ENCODE measurements at places on chromosomes 5 and 9.
A peak's percentile ranks its signal among the peaks of the same experiment; 100 is the strongest.

- no peak for DNase-seq
These were observed 120.6 kb upstream of the ASTN2 start for GRCh38 chr9:117535434-117535833.

DNA sequence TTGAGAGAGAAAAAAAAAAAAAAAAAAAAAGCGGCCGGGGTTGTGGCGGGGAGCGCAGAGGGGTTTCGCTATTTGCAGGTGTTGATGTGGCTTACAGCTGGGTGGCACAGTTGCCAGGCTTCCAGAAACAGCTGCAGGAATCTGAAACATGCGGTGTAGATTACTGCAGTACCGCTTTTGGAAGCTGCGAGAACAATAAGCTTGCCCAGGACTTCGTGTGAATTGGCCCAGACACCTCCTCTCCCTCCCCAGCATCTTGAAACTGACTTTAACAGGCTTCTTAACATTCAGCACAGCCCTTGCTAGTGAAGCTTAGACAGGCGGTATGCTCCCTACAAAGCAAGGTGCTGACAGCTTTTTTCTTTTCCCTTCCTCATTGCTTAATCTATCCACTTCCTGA is 104.0 kb downstream of the ATP10B start:
- DNase-seq = no peak

- no peak for DNase-seq
These were observed 58.3 kb downstream of the MTX3 start for GRCh38 chr5:79932510-79933504.

GRCh38 chr9:100699668-100700067 is 121.8 kb downstream of the CAVIN4 start:
- DNase-seq = no peak

DNA sequence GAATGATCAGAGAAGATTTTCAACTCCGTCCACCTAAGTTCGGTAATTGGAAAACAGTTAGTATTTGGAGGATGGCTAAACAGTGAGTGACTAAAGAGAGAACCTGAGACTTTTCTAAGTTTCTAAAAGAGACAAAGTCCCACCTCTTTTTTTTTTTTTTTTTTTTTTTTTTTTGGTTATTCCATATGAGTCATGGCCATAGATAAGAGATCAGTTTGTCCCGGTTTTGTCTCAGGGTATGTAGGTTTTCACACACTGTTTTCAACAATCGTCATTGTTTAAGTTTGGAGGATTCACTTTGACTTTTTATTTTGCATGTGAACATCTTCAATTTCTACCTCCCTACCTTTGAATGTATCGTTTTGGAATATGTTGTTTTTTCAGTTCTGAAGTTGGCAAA is 85.9 kb downstream of the NTRK2 start:
- no peak for DNase-seq

GRCh38 chr9:120536949-120537640 is 42.9 kb downstream of the CDK5RAP2 start:
- no peak for DNase-seq

DNA sequence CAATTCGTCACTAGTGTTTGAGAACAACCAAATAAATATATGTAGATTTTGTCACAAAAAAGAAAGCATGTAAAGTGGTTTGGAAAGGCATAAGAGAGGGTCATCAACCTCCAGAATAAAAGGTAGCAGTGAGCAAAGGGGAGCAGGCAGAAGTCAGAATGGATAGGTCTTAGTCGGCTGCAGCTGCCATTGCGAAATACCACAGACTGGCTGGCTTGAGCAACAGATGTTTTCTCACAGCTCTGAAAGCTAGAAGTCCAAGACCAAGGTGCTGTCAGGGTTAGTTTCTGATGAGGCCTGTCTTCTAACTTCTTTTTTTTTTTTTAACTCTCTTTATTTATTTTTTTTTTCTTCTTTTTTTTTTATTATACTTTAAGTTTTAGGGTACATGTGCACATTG is 208.1 kb upstream of the PIK3R1 start:
- no peak for DNase-seq

DNA sequence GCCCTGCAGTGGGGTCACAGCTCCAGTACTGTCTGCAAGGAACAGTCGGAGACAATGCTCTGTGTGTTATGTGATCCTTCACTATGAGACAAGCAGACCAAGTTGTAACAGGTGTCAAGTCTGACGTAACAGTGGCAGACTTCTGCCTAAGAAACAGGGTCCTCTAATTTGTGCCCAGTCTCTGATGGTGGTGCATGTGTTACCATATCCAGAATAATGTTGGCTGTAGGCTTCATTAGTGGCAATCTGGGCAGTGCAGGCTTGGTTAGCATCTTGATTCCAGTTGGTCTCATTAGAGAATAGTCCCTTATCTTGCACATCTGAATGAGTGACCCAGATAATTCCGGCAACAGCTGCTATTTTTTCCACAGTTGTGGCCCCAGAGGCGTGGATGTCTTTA is 33.8 kb downstream of the ZNF131 start:
- no peak for DNase-seq

DNA sequence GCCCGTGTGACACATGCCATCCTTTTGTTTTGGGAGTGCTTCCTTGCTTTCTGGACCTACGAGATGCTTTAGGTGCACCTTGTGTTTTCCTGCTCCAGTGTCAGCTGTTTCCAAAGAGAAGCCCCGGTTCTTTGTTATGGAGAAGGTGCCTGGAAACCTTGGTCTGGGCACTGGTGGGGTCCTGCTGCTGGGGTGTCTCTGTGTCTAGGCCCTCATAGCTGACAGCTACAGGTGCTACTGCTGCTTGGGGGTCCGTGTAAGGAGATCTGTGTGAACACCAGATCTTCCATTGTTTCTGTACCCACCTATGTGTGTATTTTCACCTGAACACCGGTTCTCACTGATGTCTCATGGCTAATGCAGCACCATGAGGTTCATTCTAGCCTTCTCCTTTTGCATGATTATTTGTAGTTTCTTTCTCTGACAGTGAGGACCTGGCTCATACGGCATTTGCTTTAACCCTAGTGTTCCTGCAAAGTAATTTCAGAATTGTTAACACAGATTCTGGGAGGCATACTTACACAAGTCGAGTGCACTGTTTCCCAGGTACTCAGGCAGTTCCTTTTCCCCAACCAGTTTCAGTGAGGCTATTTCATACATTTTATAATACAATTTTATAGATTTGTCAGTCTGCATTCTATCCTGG is 13.2 kb upstream of the FAM120AOS start:
- no peak for DNase-seq

DNA sequence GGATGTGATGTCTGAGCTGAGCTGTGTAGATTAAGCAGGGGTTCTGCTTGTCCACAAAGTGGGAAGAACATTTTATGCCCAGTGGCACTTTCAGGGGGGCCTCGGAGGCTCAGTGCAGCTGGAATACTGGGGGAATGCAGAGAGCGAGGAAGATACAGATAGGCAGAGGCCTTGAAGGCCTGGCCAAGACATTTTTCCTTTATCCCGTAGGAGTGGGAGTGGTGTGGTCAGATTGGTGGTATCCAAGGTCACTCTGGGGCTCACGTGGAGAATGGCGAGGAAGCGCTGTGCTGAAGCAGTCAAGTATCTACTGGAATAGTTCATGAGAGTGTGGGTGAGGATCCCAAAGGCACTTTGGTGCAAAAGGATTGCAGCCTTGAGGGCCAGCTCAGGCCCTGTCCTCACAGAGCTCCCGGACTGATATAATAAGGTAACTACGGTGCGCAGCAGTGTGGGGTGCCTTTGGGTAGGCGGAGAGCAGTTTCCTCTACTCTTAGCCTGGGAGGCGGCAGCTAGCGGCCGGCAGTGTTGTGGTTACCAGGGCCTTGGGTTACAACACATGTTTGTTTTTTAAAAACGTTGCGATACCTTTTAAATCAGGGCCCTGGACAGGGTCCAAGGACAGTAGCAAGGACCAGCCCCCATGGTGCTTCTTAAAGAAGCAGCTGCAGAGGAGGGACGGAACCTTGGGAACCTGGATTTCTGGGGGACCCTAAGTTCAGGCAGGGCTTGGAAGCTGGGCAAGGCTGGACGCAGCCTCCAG is 10.8 kb upstream of the CCDC69 start:
- DNase-seq = no peak

- DNase-seq = no peak
These were observed 39.1 kb upstream of the CTNNAL1 start for GRCh38 chr9:109052416-109052815.

- no peak for DNase-seq
These were observed 26.1 kb upstream of the RASGEF1C start for GRCh38 chr5:180235077-180235476.

DNA sequence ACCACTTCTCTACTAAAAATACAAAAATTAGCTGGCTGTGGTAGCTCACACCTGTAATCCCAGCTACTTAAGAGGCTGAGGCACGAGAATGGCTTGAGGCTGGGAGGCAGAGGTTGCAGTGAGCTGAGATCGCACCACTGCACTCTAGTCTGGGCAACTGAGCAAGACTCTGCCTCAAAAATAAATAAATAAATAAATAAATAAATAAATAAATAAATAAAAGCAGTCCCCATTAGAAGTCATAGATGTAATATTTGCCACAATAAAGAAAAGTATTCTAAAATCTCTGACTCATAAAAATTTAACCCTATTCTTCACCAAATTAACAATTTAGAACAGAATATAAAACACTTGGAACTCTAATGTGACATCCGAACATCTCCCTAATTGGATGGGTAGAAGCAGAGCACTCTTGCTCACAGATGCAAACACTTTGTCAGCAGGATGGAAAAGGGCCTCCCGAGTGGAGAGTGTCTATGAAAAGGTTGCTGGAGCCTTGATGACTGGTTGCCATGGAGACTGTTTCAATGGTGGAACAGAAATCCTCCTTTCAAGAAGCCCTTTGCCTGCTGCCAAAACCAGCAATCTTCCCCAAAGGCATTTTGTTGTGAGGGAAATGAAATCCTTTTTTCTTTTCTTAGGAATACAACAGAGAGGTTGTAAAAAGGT is 38.9 kb upstream of the TRAF1 start:
- DNase-seq = peak; percentile 47

GRCh38 chr9:87259543-87260518 is 237.8 kb upstream of the DAPK1 start:
- DNase-seq = no peak

GRCh38 chr9:129493706-129494047 is 127.2 kb downstream of the C9orf50 start:
- DNase-seq = no peak

DNA sequence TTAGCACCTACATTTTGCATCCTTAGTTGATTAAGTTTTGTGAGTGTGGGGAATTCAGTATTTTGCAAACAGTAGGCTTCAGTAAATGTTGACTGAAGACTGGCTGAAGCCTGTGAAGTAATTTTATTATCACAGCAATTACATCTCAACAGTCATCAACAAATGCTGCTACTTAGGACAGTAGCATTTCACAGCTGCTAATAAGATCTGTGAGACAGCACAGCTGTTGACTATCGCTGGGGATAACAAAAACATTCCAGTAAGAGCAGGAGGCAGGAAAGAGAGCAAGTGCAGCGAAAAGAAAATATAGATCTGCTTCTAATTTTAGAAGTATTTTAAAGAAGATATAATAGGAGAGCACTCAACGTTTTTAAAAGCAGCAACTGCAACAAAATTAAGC is 117.3 kb upstream of the FGF10 start:
- no peak for DNase-seq

DNA sequence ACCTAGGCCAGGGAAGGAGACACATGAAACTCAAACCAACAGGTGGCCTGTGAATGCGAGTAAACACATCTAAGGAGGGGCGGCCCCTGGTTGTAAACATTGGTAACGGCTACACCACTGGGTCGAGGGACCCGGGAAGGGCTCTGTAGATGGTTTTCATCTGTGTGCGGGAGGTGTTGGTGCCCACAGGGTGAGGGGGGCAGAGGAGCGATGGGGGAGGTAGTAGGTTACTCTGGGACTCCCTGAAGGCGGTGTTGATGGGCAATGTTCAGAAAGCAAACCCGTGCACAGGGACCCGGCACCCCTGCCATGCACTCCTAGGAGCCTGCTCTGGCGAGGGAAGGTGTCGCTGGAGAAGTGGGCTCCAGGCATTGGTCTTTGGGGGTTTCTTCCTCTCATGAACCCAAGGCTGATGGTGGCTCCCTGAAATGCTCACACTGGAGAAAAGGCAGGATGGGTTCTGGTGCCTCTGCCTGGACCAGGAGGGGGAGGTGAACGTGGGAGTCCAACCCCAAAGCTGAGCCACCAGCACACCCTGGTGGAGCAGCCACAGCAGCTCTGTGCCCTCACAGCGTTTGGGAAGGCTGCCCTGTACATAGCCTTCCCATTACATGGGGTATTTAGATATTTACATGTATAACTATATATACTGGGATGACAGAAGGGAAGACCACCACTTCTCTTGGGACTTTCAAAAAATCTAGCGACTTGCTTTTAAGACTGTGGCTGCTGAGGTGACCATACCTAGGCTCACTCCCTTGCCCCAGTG is 103.2 kb downstream of the ENTREP1 start:
- no peak for DNase-seq

- no peak for DNase-seq
These were observed 13.3 kb downstream of the CDK7 start for GRCh38 chr5:69248019-69248418.

GRCh38 chr9:38036359-38037084 is 32.5 kb downstream of the SHB start:
- no peak for DNase-seq

DNA sequence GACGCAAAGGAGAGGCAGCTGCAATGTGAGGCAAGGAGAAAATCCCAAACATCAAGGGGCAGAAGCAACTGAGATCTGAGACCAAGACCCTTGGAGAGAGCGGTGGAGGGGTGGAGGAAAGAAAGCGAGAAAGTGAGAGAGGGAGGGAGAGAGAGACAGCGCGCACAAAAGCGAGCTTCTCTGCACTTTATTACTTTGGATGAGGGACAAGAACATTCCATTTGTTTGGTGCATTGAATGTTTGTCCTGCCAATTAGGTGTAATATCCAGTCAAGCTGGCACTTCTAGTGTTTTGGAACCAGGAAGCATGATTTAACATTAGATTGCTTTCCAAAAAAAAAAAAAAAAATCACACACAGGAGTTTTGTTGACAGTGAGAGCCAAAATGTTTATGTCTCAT is 1.4 kb downstream of the CAST start:
- DNase-seq = no peak

- DNase-seq = no peak
These were observed 40.3 kb downstream of the CTNND2 start for GRCh38 chr5:11863911-11864310.

DNA sequence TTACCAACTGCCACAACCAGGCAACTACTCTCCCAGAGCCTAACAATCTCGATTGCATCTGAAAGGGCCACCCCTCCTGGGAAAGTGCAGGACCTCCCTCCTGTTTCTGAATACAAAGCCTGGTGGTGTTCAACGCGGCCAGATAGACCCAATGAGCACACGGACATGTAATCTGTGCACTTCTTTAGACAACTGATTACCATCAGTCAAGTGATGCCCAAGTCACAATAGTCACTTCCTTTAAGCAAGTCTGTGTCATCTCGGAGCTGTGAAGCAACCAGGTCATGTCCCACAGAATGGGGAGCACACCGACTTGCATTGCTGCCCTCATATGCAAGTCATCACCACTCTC is 739 bp downstream of the C9orf72 start:
- DNase-seq = peak; percentile 60

DNA sequence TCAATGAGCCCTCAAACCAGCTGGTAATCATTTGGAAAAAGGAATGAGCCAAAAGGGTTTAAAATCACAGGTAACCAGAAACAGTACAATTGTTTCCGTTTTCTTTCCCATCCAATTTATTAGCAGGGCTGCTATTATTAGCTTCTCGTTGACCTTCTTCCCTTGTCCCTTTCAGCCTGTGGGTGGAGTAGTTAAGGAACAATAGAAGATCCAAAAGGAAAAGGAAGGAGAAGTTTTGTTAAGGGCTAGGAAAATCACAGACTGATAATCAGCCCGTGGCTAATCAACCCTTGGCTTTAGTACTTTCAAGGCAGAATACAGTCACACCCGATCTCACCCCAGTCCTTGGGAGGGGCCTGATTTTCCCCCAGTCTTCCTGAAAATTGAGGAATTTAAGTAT is 38.4 kb downstream of the TMEM252 start:
- no peak for DNase-seq

All from putamen (tissue), 1 donor.